ENCODE measurements at places on chromosomes 2 and 18.

GRCh38 chr2:120218181-120218580 is 5.0 kb downstream of the TMEM185B start:
- no peak for DNase-seq

GRCh38 chr2:188306271-188306670 is 14.6 kb downstream of the GULP1 start:
- no peak for DNase-seq

DNA sequence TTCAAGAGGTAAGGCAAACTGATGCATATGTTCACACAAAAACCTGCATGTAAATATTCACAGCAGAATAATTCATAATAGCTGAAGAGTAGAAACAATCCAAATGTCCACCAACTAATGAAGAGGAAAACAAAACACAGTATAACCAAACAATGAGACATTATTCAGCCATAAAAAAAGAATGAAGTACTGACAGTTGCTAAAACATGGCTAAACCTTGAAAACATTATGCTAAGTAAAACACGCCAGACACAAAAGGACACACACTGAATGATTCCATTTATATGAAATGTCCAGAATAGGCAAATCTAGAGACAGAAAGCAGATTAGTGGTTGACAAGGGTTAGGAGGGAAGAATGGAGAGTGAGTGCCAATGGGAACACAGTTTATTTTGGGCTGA is 86.9 kb downstream of the SESTD1 start:
- DNase-seq, result no peak

DNA sequence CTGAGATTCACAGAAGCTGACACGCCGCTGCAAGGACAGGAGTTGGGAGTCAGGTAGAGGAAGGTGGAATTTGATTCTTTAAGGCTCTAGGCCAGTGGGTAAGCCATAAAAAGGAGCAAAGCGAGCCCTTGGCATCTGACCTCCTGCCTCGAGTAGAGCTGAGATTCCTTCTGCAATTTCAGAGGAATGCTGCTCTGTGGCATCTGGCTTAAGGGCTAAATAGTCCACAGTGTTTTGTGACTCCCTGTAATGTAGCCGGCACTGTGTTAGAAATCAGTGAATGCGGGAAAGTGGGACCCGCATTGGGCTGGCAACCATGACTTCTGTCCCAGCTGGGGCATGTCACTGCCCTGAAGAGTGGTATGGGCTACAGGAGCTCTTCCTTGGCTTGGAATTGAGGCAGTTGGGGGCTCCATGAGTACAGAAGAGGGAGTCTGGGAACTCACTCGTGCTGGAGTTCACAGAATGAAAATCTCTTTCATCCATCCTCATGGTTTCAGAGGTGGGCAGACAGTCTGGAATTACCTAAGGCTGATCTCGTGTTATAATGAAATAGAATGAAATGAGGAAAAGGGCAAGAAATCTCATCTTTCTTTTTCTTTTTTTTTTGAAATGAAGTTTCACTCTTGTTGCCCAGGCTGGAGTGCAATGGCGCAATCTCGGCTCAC is 12.7 kb upstream of the MYCN start:
- no peak for DNase-seq

DNA sequence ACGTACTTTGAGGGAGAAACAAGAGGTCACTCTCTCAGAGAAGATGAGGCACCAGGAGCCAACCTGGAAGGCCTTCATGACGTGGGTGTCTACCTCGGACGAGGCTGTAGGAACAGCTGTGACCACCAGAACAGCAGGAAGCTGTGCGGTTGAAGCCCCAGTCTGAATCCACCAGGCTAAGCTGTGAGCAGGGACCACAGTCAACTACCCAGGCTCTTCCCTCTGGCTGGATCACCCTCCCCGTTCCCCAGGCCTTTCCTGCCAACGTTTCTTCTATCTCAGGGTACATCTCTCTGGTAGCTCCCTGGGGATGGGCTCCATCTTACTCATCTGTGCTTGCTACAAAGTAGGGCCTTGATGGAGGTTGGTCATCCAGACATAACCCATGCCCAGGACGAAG is 36.8 kb upstream of the CYP27C1 start:
- no peak for DNase-seq

- no peak for DNase-seq
Observed at GRCh38 chr18:50793641-50794565, 25.9 kb downstream of the MRO start.

DNA sequence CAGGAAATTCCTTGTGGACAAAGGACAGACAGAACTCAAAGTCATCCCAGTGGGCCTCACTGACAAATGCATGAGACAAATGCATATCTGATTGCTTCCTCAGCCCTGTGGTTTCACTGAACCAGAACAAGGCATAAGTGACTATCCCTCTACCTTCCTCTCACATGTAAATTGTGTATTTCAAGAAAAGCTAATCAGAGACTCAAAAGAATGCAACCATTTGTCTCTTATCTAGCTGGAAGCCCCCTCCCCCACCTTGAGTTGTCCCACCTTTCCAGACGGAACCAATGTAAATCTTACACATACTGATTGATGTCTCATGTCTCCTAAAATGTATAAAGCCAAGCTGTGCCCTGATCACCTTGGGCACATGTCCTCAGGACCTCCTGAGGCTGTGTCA is 102.0 kb upstream of the TMEM200C start:
- DNase-seq, result no peak

GRCh38 chr2:85662899-85663593 is 5.0 kb downstream of the SFTPB start:
- no peak for DNase-seq

GRCh38 chr2:64448041-64448426 is 5.9 kb upstream of the LGALSL start:
- no peak for DNase-seq

DNA sequence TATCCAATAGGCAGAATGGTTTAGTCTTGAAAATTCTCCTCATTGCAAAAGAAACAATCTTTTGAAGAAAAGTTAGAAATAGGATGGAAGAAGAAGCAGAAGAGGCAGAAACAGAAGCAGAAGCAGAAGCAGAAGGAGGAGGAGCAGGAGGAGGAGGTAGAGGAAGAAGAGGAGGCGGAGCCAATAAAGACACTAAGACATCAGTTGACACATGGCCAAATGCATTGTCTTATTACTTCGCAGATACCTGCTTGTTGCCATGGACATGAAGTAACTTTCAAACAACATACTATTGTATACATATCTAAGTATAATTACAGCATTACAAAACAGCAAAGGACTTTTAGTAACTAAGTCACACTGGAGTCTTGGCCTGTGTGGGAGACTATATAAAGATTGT is 606.3 kb downstream of the METTL4 start:
- DNase-seq, result no peak

- no peak for DNase-seq
Observed at GRCh38 chr2:190607014-190607597, 41.8 kb upstream of the NAB1 start.

DNA sequence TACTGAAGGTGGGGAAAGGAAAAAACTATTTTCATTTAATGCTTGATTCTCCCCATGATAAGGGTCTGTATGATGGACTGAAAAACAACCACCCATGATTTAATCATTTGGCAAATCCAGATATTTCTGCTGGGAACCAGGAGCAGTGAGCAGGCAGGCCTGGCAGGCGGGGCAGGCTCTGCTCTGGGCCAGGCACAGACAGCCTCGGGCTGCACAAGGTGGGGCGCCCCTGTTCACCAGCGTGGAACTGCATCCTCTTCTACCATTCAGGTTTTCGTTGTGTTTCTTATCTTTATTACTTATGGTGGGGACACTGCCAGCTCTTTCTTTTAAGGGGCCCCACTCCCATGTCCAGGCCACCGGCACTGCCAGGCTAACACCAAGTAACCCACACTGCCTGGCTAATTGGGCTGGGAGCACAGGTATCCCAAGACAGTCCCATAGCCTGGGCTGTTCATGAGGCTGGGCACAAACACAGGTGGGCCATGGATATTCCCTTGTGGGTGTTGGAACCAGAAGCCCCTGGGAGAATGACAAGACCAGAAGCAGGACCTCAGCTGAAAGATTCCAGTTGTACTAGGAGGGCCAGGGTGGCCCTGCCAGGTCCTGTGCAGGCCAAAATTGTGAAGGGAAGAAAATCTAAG is 57.1 kb upstream of the RALBP1 start:
- no peak for DNase-seq

DNA sequence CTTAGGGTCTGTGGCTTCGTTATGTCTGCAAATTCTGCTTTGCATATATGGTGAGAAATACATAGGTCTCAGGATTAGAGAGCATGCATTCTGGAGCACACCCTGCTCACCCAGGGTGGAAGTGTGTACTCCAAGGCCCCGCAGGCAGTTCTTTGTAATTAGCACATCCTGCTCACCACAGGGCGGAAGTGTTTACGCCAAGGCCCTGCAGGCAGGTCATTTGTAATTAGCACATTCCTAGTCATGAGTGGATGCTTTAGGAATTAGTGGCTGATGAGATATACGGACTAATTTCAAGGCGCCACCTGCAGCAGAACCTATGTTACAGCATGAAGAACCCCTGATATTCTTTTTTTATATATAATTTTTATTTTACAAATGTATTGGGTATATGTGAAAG is 4.2 kb downstream of the ALLC start:
- no peak for DNase-seq

GRCh38 chr18:74654638-74655037 is 57.0 kb downstream of the ZNF407 start:
- DNase-seq, result no peak

DNA sequence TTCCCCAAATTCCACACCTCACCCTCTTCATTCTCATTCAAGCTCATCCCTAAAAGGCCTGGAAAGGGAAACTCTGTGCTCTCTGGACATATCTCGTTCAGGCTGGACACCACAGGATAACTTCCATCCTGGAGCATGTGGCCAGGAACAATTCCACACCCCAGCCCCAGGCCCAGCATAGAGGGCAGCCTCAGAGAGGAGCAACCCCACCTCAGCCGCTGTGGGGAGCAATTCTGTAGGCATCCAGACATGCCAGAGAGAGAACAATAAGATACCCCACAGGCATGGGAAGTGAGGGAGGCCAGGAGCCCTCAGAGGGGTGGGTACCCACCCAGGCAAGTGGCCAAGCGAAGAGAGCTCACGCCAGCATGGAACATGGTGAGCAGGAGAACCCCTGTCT is 143.4 kb downstream of the GFPT1 start:
- no peak for DNase-seq

GRCh38 chr2:13779996-13780395 is 852.5 kb upstream of the LRATD1 start:
- DNase-seq, result peak; percentile 39

DNA sequence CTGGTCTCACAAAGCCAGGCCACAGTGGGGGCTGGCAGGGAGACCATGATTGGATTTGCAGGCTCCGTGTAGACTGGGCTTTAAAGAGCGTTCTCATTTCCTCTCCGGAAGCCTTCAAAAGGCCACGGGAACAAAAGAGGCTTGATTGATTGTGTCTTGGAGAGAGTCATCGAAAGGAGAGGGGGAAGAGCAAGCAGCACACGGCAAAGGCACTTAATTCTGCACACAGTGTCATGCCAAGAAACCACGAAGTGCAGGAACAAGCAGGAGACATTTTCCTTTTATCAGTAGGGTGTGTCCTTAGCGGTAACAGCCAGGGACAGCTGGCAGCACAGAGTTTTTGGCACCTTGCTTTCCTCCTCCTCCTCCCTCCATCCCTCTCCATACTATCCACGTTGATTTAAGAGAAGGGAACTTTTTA is 47.7 kb downstream of the GLI2 start:
- DNase-seq, result peak; percentile 3

GRCh38 chr18:44497757-44498490 is 182.8 kb upstream of the SETBP1 start:
- DNase-seq, result no peak

- no peak for DNase-seq
Observed at GRCh38 chr2:162965191-162965590, 126.6 kb upstream of the KCNH7 start.

- no peak for DNase-seq
Observed at GRCh38 chr2:23655934-23656596, 270.9 kb downstream of the ATAD2B start.

- DNase-seq, result no peak
Observed at GRCh38 chr2:45607701-45608100, 3.4 kb downstream of the SRBD1 start.

DNA sequence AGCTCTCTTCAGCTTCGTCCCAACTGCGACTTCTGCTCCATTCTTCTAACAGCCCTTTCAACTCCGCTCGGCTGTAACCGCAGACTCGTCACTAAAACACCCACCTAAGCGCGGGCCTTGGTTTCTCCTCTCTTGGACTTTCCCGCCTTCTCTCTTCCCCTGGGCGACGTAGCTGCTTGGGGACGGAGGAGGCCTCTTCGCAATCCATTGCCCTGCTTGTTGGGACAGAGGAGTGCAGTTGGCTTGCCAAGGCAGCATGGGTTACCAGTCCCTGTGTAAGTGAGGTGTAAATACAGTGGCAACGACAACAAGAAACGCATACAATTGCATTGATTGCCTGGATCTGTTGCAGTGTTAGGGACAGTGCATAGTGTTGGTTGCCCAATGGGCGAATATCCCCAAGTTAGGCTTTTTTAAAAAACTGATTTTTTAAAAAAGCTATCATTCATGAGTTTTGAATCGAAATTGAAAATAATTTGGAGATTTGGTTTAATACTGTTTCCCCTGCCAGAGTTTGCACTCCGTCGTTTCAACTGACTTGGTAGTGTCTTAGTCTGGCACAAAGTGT is 484 bp upstream of the DARS1 start:
- peak; percentile 85 for DNase-seq

DNA sequence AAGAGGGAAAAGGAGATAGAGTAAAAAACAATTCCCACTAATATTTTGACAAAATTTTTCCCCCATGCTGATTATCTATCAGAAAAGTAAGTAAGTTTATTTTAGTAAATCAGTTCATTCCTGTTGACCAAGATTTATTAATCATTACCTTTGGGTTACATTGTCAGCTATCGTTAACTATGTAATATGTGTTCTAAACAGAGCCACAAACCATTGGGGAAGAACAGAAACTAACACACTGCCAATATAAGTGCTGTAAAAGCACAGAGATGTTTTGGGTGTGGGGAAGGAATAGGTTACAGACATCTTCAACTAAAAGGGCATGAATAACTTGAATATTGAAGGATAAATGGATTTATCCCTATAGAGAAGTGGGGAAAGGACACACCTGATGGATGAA is 42.5 kb upstream of the ACADL start:
- DNase-seq, result no peak

DNA sequence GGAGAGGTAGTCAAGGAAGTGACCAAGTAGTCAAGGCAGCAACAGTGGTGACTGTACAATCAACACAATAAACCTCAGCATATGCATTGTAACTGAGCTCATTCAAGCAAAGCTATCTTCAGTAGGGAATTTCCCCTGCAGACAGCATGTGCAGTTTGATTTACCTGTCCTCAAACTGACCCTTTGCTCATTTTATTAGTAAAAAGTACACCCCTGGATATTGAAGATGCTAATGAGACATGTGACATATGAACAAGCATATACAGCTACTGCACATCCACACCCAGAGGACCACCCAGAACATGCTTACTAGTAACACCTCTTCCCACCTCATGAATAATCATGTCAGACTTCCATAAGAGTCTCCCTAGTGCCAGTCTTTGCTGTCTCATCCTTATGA is 15.4 kb downstream of the C2orf81 start:
- no peak for DNase-seq

DNA sequence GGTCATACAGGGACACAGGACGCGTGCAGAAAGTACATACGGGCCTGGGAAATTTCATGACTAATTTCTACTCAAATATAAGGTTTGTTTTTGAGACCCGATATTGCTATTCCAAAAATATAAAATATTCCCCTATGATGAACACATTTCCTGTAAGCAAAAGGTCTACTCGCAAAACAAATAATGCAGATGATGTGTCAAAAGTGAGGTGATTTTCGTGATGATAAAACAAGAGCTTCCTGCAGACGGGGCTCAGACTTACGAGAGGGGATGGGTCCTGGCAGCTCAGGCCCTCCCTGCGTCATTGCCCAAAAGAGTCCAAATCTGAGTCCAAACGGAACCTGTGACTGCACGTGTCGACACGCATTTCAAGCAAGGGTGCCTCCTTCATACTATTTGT is 62.7 kb downstream of the MBP start:
- no peak for DNase-seq

Measured in NCI-H2029 (cell line).